Left renal pelvis (tissue), 4 donors: ENCODE measurements at places on chromosomes 5 and 9.

DNA sequence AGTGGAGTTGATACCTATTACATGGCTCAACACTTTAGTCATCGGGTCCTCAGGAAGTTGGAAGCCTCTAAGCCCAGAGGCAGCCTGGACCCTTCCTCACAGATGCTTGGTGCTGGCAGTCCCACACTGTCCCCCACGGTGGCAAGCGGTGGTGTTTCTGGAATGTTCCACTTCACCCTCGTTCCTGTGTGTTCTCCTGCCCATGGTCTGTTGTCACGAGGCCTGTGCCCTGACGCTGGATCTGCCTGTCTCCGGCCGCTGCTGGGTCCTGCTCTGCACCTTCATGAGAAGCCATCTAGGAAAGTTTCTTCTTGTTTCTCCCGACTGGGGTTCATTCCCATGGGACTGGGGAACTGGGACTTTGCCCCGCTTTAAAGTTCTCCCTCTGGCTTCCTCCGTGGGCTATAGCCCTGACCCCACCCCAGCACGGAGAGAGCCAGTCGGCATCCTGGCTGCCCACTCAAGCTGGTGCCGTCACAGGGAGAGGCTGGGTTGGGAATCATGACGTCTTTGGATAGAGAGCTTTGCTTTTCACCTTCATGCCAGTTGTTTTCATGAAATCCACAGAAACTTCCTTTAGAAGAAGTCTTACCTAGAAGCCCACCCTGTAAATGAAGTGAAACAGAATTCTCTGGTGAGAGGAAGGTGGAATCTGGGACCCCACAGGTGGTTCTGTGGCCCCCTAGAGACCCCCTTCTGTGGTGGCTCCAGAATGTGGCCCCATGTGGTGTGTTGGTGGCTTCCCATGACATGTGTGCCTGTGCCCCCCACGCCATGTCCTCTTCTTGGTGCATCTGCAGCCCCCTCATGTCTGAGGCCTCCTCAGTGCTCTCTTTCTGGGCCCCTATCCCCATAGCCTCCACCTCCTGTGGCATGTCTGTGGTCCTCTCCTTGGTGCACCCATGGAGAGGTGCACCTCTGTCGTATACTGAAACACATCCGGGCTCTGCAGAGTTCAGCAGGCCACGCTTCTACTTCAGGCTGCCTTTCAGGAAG, 43.8 kb downstream of the TRIP13 start:
- DNase-seq, result no peak

DNA sequence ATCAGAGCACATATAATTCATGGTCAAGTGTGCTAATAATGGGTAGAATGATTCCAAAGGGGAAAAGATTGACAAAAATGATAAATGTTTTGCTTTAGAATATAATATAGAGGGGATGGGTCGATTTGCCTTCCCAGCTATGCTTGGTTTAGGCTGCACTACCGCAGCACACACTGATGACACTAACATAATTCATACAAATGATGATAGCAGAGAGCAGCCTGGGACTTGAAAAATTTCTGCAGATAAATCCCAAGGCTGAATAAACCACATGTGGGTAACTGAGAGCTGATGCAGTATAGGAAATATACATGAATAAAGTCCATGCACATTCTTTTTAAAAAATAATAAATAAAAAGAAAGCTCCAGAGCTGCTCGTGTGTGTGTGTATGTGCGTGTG, 54.5 kb downstream of the EFNA5 start:
- no peak for DNase-seq

- DNase-seq, result no peak
These were observed at the start of gene ANXA1 for GRCh38 chr9:73151653-73152542. TSS of gene ANXA1 (plus strand) at chr9:73151865. CDS start at chr9:73158536, 6,671 bp downstream.

- peak; percentile 70 for DNase-seq
These were observed 992 bp upstream of the RPP25L start for GRCh38 chr9:34612788-34613390.

GRCh38 chr5:6766604-6767093, 53.4 kb downstream of the TENT4A start:
- DNase-seq, result no peak

GRCh38 chr9:8391132-8391531, 591.6 kb upstream of the DMAC1 start:
- DNase-seq, result no peak

- DNase-seq, result peak; percentile 72
These were observed 60.7 kb downstream of the NRG2 start for GRCh38 chr5:139982157-139982974.

- DNase-seq, result no peak
These were observed 265.8 kb upstream of the IRX4 start for GRCh38 chr5:2148312-2149194.

DNA sequence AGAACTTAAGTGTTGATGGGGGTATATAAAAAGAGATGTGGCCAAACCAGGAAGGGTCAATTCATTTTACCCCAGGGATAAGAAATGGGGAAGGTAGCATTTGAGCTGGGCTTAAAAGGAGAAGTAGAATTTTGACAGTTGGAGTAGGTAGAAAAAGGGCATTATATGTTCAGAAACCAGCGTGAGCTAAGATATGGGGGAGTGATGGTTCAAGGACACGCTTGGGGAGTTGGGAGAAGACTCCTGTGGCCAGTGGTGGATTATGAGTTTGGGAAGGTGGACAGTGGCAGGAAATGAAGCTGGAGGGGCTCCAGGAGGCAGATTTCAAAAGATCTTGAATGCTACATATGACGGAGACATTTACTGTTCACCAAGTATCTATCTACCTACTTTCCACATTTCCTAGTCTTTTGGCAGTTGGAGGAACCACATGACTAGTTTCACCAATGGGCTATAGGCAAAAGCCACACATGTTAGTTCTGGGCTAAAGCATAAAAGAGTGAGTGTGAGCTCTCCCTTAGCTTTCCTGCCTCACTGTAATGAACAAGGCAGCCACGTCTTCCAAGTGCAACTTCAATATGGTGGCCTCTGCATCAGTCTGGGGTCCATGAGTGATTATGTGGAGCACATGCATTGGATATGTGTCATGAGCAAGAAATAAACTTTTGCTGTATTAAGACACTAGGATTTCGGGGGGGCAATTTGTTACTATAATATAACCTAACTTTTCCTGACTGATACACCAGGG, 15.7 kb upstream of the GSN start:
- DNase-seq, result no peak

GRCh38 chr5:138503487-138504270, 38.4 kb downstream of the EGR1 start:
- no peak for DNase-seq

DNA sequence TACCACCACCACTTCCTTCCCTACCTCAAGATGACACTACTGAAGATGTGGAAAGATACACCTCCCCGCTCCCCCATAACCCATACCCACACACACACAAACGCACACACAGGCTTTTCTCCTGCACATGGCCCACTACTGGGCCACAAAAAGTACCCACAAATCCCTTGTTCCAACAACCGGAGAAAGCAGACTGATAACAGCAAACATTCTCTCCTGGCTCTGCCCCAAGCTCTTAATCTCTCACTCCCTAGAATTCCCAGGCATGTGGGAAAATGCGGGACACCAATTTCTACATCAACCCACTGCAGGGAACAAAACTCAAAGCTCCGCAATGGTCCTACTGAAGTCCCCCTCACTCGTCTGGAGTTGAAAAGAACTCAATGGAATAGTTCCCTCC, 611.0 kb upstream of the KLF4 start:
- no peak for DNase-seq

- DNase-seq, result no peak
These were observed 67.6 kb downstream of the ANKRD33B start for GRCh38 chr5:10631316-10631996.

DNA sequence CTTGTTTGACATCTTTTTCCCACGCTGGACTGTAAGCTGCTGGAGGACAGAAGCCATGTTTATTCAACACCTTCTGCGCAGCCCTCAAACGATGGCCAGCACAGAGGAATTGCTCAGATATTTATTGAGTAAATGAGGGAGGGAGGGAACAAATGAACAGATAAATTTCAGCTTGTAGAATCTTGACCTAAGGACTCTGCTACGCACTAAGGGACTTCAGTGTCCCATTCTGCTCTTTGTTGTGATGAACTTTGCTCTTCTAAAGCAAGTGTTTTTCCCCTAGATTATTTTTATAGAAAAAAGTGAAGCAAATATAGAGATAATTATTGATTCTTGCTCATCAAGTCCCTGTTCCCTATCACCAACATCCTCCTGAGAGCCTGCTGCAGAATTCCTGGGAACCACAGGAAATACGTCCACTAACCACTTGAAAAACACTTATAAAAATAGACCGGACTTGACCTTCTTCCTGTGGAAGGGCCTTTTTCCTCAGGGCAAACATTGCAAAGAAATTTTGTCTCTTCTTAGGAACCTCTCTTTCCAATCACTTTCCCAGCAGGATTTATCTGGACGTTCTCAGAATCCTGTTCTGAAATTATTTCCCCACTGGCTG, 54.9 kb downstream of the FGF1 start:
- no peak for DNase-seq

- no peak for DNase-seq
These were observed 16.6 kb upstream of the SYNPO start for GRCh38 chr5:150623878-150624216.

GRCh38 chr5:137822984-137823383, 44.7 kb upstream of the MYOT start:
- no peak for DNase-seq

GRCh38 chr5:74542482-74542881, 98.0 kb downstream of the ENC1 start:
- no peak for DNase-seq

DNA sequence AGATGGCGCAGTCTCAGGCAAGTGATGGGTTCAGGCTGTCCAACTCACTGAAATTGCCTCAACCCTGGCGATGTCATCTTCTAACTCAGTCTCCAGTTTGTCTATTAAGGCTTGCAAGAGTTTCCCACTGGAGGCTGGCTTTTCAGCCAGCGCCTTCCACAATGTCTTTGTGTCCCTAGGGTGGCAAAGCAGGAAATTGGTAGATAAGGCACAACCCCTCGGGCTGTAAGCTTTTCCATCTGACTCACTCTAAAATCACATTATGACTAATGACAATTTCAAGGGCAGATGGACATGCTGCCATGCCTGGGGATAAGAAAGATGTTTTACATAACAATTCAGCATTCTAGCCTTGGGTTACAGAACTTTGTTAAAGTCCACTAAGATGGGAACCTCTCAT, 61.9 kb downstream of the MROH2B start:
- no peak for DNase-seq

GRCh38 chr9:122912671-122912963, 506 bp downstream of the ZBTB6 start:
- no peak for DNase-seq

DNA sequence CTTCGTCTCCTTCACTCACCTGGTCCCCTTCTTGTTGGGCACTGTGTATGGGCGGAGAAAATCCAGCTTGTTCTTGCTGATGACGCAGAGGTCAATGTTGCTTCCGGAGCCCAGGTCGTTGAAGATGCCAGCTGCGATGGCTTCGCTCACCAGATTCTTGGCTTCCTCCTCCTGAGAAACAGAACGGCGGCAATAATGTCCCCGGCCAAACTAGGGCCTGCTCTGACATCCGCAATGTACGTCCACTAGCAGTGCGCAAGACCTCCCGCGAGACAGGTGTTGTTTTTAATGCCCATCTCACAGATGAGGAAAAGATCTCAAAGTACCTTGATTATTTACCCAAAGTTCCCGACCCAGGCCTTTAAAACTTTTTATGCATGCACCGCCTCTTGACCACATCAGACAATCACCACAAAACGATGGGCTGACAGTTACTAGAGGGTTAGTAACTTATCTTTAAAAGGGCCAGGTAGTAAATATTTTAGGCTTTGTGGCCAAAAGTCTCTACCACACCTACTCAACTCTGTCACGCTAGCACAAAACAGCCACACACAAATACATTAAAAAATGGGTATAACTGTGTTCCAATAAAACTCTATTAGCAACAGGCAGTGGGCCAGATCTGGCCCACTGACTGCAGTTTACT, 58.4 kb downstream of the PSMB7 start:
- no peak for DNase-seq

DNA sequence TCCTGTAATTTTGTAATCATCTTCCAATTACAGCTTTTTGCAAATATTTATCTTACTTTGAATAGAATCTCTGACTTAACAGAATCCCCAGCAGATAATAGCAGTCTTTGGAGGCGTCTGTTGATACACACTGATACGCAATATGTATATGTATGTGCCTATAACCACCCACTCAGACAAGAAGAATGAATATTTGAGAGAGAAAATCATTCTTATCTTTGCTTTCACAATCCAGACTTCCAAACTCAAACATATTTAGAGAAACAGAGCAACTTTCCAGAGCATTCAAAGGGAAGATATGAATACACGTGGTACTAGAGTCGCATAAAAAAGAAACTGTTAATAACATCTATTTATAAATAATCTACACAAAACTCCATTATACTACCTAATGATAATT, 6.1 kb downstream of the RORB start:
- no peak for DNase-seq

DNA sequence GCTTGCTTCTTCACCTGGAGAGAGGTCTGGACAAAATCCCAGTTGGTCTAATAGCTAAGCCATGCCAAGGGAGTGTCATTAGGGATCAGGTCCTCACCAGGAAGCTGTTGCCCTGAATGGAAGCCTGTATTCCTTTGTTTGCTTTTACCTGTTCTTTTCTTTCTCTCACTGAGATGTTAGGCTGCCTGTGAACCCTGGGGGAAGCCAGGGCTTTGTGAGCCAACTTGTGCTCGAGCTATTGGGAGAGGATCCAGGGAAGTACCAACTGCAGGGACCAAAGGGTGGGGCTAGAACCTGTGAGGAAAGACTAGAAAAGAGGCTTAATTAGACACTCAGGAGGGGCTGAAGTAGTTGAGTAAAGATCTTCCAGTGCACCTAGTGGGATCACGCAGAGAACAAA, 451.2 kb upstream of the TLE4 start:
- DNase-seq, result no peak

DNA sequence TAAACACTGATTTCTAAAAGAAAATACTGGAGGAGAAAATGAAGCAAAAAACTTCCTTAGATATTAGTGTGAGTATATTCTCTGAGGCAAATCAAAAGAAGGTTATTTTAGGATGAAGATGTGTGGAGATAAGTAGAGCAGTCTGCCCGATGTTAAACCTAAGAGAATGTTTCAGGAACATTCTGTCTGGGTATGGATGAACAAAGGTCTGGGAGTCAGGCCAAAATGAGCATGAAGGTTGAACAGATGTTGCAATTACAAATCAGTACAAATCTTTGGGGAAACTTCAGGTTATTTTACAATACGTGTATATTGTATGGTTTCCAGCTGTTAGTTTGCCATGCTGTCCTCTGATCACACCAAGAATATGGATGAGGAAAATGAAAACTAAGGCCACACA, 14.4 kb upstream of the CEP78 start:
- DNase-seq, result no peak

GRCh38 chr9:81526587-81526986, 162.8 kb downstream of the TLE1 start:
- DNase-seq, result no peak

- DNase-seq, result no peak
These were observed 280.8 kb downstream of the SLIT3 start for GRCh38 chr5:169020102-169020501.

DNA sequence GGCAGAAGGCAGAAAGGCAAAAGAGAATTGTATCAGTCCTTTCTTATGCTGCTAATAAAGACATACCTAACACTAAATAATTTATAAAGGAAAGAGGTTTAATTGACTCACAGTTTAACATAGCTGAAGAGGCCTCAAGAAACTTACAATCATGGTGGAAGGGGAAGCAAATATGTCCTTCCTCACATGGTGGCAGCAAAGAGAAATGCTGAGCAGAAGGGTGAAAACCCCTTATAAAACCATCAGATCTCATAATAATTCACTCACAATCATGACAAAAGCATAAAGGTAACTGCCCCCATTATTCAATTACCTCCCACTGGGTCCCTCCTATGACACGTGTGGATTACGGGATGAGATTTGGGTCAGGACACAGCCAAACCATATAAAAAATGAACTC, 312.5 kb upstream of the PTGER4 start:
- DNase-seq, result no peak
